Urinary bladder (tissue), 4 donors: ENCODE measurements at places on chromosomes 13 and 19. TPM values are rescaled to one million over a fixed set of nuclear protein-coding genes. Genes with fewer than 3 reads are reported as not detected.

DNA sequence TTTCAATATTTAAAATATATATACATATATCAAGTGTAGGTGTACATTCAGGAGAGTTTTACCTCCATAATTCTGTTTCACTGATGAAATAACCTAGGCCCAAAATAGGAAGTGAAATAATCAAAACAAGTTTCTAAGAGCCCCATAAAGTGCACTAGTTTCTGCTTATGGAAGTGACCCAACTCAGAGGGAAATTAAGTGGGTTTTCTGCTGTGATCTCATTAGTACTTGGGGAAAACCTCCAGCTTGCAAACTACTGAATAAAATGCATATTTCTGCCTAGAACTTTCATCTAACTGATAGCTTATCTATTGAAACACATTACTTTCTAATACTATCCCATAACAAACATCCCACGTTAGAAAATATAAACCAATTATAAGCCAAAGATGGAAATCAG, 45.4 kb upstream of the MIR17HG start:
- DNase-seq: no peak

DNA sequence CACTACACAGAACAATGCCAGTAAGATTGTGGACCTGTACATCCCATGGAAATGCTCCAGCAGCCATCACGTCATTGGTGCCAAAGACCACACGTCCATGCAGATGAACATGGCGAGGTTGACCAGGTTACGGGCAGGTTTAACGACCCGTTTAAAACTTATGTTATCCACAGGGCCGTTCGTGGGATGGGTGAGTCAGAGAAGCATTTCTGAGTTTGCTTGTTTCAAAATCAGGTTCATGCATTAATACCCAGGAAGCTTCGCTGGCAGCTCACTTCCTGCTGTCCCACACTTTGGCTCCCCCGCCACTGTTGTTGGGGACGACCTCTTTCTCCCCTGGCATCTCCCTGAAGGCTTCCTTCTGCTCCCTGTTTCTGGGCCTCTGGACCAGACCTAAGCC, 194.1 kb downstream of the USP12 start:
- no peak for DNase-seq

DNA sequence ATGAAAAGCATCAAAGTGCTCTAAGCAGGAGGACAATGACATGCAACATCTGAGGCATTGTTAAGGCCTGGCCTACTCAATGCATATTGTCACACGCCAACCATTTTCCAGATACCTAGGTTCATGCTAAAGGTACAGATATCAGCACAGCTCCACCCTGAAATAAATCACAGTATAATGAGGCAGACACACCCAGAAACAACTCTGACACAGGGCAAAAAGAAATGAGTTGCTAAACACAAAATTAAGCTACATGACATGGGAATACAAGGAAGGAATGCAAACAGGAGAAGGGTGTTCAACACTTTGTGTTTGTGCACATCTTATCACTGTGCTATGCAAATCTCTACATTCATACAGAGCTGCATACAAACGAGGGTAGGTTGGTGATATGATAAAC, 86.5 kb downstream of the EPSTI1 start:
- DNase-seq: no peak

GRCh38 chr13:31236211-31236786, 36.5 kb downstream of the B3GLCT start:
- no peak for DNase-seq

GRCh38 chr19:15869109-15869555, 28.7 kb downstream of the CYP4F2 start:
- DNase-seq: no peak

DNA sequence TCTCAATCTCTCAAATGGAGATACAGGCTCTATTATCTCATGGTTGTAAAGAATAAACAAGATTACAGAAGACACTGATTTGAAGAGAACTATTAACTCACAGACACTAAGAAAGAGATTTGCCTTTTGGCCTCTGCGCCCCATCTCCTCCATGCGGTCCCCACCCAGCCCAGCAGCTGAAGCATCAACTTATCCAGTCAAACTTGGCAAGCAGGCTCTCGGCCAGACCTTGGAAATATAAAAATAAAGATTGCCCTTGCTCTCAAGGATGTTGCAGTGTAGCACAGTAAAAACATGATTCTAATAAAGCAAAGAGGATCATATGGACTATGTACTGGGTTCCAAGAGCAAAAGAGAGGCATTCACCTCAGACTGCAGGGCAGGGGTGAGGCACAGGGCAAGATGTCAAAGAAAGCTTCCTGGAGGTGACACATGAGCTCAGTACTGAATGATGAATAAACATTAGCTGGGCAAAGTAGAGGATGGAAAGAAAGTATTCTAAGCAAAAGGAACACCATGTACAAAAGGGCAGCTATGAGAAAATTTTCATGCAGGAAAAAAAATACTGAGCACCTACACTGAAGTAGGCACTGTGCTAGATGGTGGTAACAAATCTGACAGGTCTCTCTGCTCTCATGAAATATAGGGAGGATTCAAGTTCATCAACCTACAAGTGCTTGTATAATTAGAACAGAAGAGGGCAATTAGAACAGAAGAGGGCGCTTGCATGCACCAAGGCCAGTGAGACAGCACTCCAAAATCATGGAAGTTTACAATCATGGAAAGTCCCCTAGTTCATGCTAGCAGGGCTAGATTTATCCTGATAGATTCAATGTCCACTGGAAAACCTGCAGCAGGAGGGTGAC, 85.0 kb downstream of the SACS start:
- no peak for DNase-seq

DNA sequence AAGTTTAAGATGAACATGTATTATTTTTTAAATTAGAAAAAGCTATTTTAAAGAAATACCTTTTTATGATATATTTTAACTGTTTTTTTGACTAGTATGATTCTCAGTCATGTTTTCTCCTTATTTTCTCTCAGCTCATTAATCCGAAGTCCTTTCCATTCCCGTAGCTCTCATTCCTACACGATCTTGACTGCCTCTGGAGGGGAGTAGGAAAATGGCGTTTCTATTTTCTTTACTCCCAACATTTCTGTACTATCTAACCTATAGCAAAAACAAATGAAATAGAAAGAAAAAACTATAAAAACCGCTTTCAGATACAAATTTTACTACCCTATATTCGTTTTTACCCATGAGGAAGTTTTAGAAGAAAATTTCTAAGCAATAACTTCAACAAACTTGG, 343.8 kb downstream of the RBM26 start:
- no peak for DNase-seq

DNA sequence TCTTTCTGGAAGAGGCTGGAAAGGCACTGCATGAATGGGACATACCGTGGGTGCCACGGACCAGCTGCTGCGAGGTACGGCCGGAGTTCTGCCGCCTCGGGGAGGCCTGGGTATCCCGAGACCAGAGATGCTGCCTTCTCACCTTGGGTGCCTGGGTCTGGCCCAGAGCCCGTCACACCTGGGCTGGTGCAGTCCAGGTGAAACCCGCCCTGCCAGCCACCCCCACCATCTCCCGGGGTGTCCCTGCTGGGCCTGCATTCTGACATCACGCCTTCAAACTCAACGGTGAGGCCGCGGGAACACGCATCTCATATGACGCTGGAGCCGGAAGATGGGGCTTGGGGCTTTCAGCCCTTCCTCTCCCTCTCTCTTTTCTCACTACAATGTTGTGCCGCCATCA, 98.0 kb downstream of the GADD45B start:
- no peak for DNase-seq

GRCh38 chr13:21321269-21321668, 137.8 kb downstream of the ZDHHC20 start:
- no peak for DNase-seq

GRCh38 chr19:3284759-3285646, 60.5 kb downstream of the CELF5 start:
- peak; percentile 76 for DNase-seq

- DNase-seq: no peak
Observed at GRCh38 chr19:46840498-46840942, 10.1 kb downstream of the AP2S1 start.

DNA sequence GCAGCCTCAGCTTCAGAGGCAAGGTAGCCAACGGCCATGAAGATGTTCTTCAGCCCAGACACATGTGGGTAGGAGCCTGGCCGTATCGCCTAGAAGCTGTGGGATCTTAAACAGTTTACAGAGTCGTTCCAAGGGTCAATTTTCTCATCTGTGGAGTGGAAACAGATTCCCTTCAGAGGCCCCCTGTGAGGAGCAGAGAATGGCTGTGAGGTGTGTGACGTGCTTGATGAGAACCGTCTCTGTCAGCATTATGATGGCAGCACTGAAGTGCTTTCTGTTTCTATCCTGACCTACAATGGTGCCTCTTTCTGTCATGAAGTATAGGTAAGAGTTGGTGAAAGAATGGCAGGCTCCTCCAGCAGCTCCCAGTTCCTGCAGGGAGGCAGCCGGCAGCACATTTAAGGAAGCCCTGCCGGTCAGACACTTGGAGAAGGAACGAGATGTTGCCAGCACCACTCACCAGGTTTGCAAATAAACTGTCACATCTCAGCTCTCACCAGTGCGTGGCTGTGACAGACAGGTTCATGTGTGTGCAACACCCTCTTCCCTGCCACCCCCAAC, 277.3 kb downstream of the FOXO1 start:
- DNase-seq: no peak

DNA sequence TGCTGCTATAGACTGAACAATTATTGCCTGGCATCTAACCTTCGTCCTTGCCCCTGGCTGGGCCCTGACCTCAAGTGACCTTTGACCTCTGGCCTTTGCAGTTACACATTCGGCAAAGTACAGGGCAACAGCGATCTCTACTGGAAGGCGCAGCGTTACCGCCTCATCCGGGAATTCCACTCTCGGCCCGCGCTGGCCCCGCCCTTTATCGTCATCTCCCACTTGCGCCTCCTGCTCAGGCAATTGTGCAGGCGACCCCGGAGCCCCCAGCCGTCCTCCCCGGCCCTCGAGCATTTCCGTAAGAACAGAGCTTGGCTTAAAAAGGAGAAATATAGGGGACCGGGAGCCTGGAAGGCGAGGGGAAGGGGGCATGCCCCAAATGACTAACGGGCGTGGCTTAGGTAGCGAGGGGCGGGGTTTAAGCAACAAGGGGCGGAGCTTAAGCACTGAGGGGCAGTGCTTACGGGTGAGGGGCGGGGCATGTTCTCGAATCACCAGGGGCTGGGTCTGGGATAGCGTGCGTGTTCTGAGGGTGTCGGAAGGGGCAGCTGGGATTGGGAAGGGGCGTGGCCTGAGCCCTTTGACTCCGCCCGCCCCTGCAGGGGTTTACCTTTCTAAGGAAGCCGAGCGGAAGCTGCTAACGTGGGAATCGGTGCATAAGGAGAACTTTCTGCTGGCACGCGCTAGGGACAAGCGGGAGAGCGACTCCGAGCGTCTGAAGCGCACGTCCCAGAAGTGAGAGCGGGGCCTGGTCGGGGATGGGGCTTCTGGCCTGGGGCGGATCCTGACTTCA, 52.7 kb downstream of the TRPM4 start:
- no peak for DNase-seq

- no peak for DNase-seq
Observed at GRCh38 chr13:40023595-40024203, 368.2 kb downstream of the COG6 start.

DNA sequence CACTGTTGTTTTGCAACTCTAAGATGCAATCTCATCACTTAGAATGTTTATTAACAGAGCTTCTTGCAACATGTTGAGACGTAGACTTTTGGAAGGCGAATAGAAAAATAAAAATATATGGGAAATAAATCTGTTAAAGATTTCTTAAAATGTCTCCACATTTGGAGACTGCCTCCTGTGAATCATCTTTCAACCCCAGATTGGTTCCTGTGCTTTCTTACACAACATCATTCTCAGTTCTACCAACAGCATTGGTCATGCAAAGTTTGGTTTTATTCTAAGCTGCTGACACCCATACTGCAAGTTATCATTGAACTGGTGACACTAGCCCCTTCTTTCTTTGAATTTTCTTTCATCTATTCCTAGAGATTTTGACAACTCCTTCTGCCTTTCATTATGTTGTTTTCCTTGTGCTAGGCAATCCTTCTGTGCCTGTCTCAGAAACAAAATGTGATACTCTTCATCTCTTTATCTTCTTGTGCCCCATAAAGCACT, 1.6 kb upstream of the IGFL3 start:
- no peak for DNase-seq

GRCh38 chr13:108752276-108752675, 122.9 kb downstream of the MYO16 start:
- no peak for DNase-seq

DNA sequence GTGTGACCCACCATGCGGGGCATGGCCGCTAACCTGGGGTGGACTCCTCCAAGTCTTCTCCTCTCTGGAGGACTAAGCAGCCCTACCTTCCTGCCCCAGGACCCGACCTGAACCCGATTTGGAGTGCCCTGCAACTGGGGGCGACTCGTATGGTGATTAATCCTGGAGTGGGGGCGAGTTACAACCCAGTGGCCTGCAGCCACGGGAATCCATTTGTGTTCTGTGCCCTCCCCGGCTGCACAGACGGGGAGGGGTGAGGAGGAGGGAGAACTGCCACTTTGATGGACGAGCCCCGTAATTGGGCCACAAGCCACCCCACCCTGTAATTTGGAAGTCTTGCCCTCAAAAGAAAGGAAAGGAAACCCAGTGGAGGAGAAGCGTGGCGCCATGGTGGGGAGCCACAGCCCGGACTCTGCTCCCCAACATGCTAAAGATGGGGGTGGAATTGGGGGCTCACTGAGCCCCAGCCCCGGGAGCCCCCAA, 18.0 kb downstream of the PRR36 start:
- no peak for DNase-seq

DNA sequence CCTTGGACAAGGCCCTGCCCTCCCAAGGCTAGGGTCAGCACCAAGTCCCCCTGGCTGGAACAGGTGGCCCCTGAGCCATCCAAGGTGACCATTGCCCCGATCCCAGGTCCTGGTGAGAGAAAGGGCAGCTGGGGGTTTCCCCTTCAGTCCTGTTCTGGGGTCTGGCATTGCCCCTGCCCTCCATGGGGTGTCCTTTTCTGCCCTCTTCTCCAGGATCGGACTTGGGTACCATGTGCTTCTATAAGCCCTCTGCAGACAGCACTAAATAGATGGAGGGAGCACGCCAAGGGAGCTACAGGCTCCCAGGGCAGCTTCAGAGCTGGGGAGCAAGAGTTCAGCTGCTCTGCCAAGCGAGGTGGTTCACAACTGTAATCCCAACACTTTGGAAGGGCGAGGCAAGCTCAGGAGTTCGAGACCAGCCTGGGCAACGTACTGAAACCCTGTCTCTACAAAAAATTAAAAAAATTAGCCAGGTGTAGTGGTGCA, 13.5 kb upstream of the KCNN1 start:
- DNase-seq: no peak

FFAR2 gene
- 0.69 TPM for total RNA-seq

USP12 gene
- 45.0 TPM for total RNA-seq

ZNF491 gene
- total RNA-seq: 8.6 TPM

LILRB3 gene
- 2.9 TPM for total RNA-seq

CCDC70 gene
- not detected for total RNA-seq

OR7D2 gene
- not detected for total RNA-seq

MVB12A gene
- 25.7 TPM for total RNA-seq

PROZ gene
- total RNA-seq: not detected

AKT2 gene
- total RNA-seq: 98.9 TPM
